Sigmoid colon (tissue), 7 donors: ENCODE measurements at places on chromosomes 6 and 20. TPM values are rescaled to one million over a fixed set of nuclear protein-coding genes. Genes with fewer than 3 reads are reported as not detected.
A peak's percentile ranks its signal among the peaks of the same experiment; 100 is the strongest.

- H3K27me3 ChIP-seq = no peaks in the 10 kb centered on the region
- H3K4me1 ChIP-seq = no peaks in the 10 kb centered on the region
These were observed 107.4 kb upstream of the ASCC3 start for GRCh38 chr6:100988391-100988984.

DNA sequence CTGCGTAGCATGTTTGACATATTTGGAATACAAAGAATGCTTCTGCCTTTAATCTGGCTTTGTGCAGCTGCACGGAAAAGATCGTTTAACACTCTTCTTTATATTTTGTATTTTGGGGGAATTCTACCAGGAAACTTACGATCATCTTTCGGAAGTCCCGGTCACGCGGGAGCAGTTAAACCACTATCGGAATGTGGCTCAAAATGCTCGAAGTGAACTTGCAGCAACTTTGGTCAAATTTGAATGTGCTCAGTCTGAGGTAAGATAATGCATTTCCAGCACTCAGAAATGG is 42.3 kb downstream of the CCDC170 start:
- no peaks in the 10 kb centered on the region for H3K4me1 ChIP-seq
- H3K4me3 ChIP-seq = no peak overlapping the region

- H3K27ac ChIP-seq = no peak overlapping the region
- H3K4me1 ChIP-seq = peaks cover 22% of the 10 kb centered on the region
These were observed 11.0 kb downstream of the RRBP1 start for GRCh38 chr20:17671011-17671410.

DNA sequence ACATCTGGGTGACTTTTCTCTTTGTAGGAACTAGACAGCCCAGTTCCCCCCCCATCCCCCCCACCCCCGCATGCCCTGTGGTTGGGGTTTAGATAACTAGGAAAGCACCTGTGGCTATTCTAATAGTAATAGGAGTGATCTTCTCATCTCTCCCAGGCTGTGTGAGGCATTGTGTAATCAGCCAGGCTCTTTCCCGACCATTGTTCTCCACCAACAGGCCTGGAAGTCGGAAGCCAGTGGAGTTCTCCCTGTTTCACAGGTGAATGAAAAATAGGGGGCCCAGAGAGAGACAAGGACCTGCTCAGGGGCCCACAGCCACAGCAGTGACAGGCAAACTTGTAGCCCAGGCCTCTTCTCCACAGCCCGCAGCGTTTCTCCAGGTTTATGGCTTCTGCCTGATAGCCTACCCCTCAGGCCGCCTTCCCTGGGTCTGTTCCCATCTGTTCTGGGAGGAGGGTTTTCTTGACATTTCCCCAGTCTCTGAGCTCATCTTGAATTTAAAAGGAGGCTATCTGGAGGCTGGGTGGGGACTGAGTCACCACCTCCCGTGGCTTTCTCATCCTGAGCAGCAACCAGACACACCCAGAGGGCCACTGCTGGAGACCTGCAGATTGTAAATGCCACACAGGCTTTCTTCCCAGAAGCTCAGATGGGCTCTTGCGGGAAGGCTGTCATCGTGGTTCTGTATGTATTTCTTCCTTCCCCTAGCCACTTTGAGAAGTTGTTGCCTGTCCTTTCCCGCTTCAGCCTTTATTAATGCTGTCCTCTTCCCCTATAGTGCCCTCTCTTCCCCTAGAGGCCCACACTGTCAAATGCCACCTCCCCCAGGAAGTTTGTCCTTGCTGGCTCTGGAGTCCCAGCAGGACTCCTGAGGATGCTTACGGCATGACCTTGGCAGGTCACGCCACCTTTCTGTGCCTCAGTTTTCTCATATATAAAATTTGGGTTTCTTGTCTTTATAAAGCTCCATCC is 75.9 kb upstream of the MYL9 start:
- DNase-seq = peak; percentile 86
- H3K27ac ChIP-seq = peak overlapping the region; percentile 93
- H3K4me1 ChIP-seq = no peaks in the 10 kb centered on the region
- no peaks in the 10 kb centered on the region for H3K27me3 ChIP-seq
- no peaks in the 10 kb centered on the region for H3K36me3 ChIP-seq
- H3K4me3 ChIP-seq = no peak overlapping the region

GRCh38 chr6:52994839-52995088 is 320 bp downstream of the GSTA4 start:
- no peak for DNase-seq
- H3K27ac ChIP-seq = peak overlapping the region; percentile 92
- peak overlapping the region; percentile 65 for H3K4me3 ChIP-seq
- H3K36me3 ChIP-seq = peaks cover 11% of the 10 kb centered on the region

DNA sequence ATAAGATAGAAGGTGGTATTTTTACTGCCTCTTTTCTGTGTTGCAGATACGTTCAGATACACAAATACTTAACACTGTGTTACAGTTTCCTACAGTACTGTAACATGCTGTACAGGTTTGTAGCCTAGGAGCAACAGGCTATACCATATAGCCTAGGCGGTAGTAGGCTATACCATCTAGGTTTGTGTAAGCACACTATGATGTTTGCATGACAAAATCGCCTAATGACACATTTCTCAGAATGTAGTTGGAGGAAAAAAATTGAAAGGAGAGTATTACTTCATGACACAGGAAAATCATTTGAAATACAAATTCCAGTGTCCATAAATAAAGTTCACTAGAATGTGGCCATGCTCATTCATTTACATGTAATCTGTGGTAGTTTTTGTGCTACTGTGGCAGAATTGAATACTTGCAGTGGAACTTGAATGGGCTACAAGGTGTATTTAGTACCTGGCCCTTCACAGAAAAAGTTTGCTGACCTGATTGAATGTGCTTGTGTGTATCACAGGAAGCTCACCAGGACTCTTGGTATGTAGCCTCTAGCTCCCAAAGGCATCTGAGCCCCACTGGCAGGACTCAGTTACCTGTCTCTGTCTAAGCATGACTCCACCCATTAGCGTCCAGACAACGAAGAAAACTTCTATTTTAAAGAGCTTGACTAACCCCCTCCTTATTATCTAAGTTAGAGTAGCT is 18.8 kb downstream of the TOP1 start:
- no peak for DNase-seq
- no peaks in the 10 kb centered on the region for H3K27me3 ChIP-seq
- peaks cover 93% of the 10 kb centered on the region for H3K4me1 ChIP-seq
- H3K36me3 ChIP-seq = no peaks in the 10 kb centered on the region
- H3K27ac ChIP-seq = peak overlapping the region; percentile 41

GRCh38 chr20:8874437-8874836 is 194.4 kb upstream of the PLCB4 start:
- DNase-seq = no peak
- H3K4me1 ChIP-seq = no peaks in the 10 kb centered on the region
- no peaks in the 10 kb centered on the region for H3K36me3 ChIP-seq
- H3K27ac ChIP-seq = no peak overlapping the region

DNA sequence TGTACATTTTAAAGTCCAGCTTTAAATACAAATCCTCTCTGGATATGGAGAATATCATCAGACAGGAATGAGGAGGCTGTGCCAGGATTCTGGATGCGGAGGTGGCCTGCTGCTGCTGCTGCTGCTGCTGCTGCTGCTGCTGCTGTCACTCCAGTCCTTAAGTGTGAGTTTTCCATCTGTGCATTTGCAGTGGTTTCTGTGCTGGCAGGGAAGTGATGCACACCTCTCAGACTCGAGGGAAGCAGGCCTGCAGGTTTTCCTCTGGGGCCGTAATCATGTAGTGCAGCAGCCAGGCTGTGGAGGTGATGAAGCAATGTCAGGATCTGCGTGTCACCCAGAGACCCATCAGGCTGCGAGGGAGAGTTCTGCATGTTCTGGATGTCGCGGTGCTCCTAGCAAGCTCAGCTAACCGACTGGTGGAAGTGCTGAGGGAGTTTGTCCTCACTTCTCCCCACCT is 32.0 kb downstream of the CFAP61 start:
- no peak overlapping the region for H3K27ac ChIP-seq
- H3K4me1 ChIP-seq = peaks cover 20% of the 10 kb centered on the region
- no peak for DNase-seq

Gene SLC22A16
- total RNA-seq = not detected
